Fibroblast of pulmonary artery (primary cell): ENCODE measurements at places on chromosomes 5 and 9.

GRCh38 chr5:143338658-143339366, 64.7 kb downstream of the NR3C1 start:
- peak; percentile 85 for DNase-seq

DNA sequence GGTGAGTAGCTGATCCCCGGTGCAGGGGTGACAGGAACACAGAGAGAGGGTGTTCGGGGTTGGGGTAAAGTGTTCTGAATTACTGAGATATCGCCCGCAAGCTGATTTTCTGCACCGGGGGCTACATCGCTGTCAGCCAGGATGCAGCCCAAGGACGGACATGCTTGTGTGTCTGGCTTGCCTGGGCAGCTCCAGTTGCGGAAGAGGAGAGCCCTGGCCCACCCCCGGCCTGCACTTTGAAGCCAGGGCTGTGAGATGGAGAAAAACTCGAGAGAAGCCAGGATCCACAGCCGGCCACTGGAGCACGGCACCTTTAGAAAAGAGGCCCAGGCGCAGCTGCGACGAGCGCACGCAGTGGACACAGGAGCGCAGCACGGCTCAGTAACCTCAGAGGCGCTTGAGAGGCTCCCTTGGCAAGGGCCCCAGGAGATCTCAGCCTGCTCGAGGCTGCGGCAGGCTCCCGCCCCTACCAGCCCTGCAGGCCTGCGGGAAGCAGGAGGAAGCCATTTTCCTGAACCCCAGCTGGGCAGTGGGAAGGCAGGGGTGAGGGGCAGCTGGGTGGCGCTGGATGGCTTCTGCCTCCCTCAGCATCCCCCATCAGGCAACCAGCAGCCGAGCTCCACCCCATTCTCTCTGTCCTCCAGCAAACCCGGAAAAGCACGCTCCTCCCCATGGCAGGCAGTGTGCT, 59.2 kb downstream of the C9orf50 start:
- DNase-seq = no peak

- no peak for DNase-seq
Measured at GRCh38 chr9:124210697-124211096, 47.1 kb upstream of the NEK6 start.

DNA sequence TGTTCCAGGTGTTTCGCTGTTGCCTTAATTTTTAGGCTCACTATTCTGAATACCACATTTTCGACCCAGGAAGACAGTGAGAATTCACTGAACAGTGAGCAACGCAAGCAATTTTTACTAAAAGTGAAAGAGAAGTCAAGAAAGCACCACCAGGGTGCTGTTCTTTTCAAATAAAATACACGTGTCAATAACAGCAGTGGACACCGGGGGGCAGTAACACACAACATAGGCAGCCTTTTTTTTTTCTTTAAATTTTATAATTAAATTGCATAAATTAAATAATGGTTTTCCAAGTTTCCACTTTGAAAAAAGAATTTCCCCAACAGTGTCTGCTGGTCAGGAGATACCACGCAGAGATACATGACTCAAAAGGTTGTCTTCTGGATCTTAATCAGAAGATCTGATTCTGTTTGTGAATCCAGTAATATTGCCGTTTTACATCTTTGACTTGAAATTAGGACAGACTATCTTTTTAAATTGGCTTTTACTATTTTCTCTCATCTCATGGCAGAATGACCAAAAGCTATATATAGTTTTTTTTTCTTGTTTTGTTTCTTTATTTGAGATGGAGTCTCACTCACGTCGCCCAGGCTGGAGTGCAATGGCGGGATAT, 47.1 kb upstream of the SH3GL2 start:
- DNase-seq = peak; percentile 65

DNA sequence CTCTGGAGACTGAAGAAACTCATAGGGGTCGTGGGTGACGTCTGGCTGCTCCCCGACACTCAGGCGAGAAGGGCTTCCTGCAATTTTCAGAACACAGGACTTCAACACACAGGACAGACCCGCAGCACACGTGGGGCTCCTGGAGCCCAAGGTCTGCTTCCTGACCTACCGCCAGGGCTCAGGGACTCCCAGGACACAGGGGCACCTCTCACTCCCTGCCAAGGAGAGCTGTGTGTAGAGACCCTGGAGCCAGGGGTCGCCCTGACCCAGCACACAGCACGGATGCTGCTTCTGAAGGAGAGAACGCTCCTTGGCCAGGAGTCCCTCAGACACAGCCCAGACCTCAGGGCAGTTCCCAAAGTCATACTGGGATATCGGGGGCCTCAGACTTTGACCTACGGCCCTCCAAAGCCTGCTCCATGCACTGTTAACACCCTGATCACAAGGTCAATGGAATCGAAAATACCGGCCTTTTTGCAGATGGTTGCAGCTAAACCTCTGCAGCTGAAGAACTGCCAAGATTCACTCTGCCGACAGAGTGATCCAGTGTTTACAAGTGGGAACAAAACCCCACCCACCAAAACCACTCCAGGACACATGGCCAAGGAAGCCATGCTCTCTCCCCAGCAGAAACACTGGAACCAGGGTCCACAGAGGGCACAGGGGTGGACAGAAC, 13.8 kb upstream of the ZDHHC11 start:
- no peak for DNase-seq

DNA sequence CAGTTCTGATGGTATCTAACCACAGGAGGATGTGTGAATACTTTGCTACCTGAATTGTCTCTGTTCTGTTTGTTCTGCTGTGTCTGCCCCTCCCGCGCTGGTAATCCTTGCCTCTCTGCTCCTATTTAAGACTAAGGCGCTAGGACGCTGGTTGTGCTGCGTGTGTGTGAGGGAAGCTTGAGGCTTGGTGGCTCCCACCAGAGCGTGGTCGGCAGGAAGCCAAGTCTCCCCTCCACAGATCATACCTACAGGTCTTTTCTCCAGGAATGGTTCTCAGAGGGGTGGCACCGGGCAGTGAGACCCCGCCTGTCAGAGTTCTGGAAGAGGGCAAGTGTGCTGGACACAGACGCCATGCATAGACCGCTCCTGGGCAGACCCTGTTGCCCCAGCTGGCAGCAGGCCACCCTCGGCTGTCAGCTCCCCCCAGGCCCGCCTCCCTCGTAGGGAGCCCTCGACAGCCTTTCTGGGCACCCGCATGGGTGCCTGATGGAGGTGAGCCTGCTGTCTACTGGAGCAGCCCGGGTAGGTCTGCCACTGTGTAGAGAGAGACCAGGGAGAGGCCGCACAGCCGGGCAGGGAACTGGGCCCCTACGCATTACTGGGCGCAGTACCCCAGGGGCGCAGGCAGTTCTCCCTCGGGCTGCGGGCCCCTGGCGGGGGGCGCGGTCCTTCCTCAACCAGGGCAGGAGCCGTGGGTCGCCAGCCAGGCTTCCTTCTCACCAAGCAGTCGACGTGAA, 53.4 kb upstream of the ROR2 start:
- DNase-seq = no peak

DNA sequence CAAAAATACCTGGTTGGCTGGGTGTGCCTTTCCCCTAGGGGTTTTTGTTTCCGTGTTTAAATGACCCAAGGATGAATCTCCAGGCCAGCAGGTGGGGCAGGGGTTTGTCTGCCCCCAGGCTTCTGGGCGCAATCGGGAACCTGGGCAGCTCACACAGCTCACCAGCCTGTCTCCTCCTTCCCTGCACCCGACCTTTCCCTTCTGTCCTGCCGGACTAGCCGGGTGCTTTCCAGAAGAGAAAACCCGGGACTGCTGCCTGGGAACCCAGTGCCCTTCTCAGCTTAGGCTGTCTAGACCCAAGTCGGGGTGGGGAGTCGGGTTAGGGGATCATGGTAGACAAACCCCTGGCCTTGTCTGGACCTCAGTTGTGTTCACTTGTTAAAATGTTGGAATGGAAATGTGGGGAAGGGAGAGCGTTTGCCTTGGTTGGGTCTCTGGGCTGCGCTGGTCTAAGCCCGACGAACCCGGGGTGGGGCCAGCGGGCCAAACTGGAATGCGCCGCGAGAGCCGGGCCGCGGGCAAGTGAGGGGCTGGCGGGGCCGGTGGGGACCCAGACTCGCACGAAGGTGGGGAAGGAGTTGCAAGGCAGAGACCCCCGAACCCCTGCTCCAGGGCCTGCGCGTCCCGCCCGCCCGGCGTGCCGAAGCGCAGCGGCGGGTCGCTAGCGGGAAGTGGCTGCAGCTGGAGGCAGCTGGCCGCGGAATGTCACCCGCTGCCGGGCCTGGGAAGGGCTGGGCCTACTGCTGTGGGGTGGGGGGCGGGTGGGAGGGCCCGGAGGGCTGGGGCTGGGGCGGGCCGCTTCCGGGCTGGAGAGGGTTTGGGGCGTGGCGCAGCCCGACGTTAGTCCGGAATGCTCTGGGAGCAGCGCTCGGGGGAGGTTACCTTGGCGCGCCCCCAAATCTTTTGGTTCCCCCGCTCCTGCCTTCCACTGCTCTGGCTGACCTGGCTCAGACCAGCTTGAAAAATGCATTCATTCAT, 84.6 kb downstream of the DAB2IP start:
- peak; percentile 44 for DNase-seq

- DNase-seq = no peak
Measured at GRCh38 chr5:4661836-4662235, 478.3 kb upstream of the ADAMTS16 start.

- peak; percentile 46 for DNase-seq
Measured at GRCh38 chr9:38066914-38067858, 1.8 kb downstream of the SHB start.

GRCh38 chr5:5139777-5140478, at the start of gene ADAMTS16:
Gene ADAMTS16 (plus strand): TSS chr5:5140330. CDS start chr5:5140468, 138 bp downstream.
- DNase-seq = no peak

- no peak for DNase-seq
Measured at GRCh38 chr5:181235689-181236366, 7.9 kb downstream of the RACK1 start.

- DNase-seq = peak; percentile 95
Measured at GRCh38 chr5:180071531-180072255, at the start of gene RNF130. Gene RNF130 (minus strand): TSS chr5:180071759. CDS start chr5:180071702, 57 bp downstream.

DNA sequence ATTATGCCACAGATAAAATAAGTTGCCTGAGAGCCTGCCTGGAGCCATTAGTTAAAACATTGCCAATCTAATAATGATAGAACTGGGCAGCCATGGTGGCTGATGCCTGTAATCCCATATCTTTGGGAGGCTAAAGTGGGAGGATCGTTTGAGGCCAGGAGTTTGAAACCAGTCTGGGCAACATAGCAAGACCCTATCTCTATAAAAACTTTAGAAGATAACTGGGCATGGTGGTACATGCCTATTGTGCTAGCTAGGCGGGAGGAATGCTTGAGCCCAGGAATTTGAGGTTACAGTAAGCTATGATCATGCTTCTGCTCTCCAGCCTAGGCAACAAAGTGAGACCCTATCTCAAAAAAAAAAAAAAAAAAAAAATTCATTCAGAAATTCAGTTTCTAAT, 52.6 kb downstream of the RAI14 start:
- DNase-seq = no peak

DNA sequence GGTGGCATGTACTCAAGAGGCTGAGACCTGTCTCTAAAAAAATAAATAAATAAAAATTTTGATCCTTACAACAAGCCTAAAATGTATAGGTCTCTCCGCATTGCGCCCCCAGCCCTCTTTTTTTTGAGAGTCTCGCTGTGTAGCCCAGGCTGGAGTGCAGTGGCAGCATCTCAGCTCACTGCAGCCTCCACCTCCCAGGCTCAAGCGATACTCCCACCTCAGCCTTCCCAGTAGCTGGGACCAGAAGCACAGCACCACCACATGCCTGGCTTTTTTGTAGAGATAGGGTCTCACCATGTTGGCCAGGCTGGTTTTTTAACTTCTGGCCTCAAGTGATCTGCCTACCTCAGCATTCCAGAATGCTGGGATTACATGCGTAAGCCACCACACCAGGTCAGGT, 2.2 kb upstream of the GARIN3 start:
- no peak for DNase-seq

DNA sequence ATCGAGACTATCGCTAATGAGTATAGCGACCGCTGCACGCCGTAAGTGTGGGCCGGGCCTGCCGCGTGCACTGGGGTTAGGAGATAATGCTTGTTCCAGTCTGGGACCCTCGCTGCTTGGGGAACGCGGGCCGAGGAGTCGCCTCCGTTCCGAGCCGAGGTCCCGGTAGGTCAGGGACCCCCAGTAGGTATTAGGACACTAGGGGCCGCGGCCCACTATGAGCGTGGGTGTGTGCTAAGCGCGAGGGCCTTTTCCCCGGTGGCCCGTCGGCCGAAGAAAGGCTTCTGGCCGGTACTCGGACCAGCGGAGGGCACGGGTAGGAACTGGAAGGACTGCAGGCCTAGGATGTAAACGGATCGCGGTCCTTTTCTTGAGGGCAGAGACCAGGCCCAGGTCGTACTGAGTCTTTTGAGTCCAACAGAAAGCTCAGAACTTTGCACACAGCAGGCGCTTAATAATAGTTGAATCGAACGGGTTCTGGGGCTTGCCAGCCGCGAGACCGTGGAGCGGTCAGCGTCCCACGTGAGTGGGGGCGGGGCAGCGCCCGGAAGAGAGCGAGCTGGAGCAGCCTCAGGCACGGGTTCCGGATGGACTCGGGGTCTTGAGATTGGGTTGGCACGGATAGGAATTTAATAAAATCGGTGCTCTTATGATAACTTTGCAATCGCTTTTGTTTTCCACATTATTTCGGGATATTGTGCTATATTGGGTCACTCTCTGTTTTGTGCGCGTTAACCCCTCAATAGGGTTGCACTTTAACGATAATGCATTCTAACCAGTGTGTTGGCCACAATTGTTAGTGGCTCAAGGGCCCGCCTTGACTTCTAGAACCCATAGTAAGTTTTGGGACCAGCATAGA, 733 bp downstream of the HSPA4 start:
- peak; percentile 62 for DNase-seq

GRCh38 chr9:3036333-3036700, 192.4 kb upstream of the PUM3 start:
- DNase-seq = no peak

GRCh38 chr5:91898898-91899297, 515.8 kb upstream of the ARRDC3 start:
- no peak for DNase-seq

GRCh38 chr5:1414311-1415058, 30.8 kb downstream of the SLC6A3 start:
- no peak for DNase-seq

GRCh38 chr5:92944903-92945604, 636.0 kb downstream of the NR2F1-AS1 start:
- DNase-seq = peak; percentile 89

DNA sequence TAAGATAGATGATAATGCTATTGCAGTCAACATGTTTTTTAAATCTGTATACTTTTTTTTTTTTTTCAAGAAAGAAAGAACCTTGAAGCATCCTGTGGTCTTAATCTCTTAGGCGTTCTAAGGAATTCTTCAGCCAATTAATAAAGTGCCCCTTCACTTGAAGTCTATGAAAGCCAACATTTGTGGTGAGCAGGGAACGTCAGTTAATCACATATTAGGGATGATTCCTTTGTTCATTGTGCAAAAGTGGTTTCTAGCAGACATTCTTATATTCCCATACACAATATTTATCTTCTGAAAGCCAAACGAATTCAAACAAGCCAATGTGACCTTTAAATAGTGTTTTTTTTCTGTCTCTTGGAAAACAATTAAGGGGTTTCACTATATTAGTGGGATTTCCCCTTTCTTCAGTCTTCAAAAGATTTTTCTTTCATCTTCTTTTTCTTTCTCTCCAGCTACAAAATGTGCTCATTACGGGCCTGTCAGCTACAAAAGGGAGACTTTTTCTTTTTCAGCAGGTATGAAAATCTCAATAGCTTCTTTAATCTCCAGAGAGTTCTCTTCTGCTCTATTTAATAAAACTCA, 40.1 kb downstream of the TMEM167A start:
- DNase-seq = no peak
